Memory B cell (primary cell): ENCODE measurements at places on chromosomes 12 and 14.

- no peaks in the 10 kb centered on the region for H3K4me1 ChIP-seq
- DNase-seq, result no peak
- H3K27ac ChIP-seq, result no peak overlapping the region
- peaks cover 24% of the 10 kb centered on the region for H3K27me3 ChIP-seq
Measured at GRCh38 chr12:51630986-51631385, 40.0 kb downstream of the SCN8A start.

DNA sequence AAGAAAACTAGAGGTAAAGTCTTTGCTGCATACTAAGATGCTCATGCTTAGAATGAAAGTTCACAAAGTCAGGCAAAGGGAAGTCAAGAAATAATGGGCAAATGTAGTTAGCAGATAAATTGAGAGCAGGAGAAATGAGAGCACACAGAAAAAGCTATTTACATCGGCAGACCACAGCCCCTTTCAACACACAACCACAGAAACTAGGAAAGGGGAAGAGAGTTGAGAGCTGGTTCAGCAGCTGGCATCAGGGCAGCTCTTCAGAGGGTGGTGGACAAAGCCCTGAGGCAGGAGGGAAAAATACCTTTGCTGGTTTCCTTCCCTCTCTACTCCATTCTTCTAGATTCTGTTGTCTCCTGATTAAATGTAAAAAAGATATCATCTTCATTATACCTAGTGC lies 95.4 kb upstream of the ANO4 start:
- H3K4me3 ChIP-seq, result no peak overlapping the region
- no peak overlapping the region for H3K27ac ChIP-seq
- peaks cover 3% of the 10 kb centered on the region for H3K27me3 ChIP-seq
- peaks cover 8% of the 10 kb centered on the region for H3K4me1 ChIP-seq

GRCh38 chr12:110743571-110744093 lies 941 bp upstream of the PPP1CC start:
- no peak overlapping the region for H3K27ac ChIP-seq
- H3K4me3 ChIP-seq, result peak overlapping the region; percentile 88
- DNase-seq, result no peak
- peaks cover 20% of the 10 kb centered on the region for H3K4me1 ChIP-seq

- no peak for DNase-seq
- no peak overlapping the region for H3K27ac ChIP-seq
- H3K4me1 ChIP-seq, result peaks cover 4% of the 10 kb centered on the region
- H3K36me3 ChIP-seq, result no peaks in the 10 kb centered on the region
- H3K4me3 ChIP-seq, result no peak overlapping the region
Measured at GRCh38 chr14:32004300-32004699, 72.8 kb upstream of the ARHGAP5 start.

GRCh38 chr14:29806124-29806517 lies 121.5 kb downstream of the PRKD1 start:
- peaks cover 5% of the 10 kb centered on the region for H3K4me1 ChIP-seq
- DNase-seq, result no peak
- H3K4me3 ChIP-seq, result no peak overlapping the region
- H3K27ac ChIP-seq, result no peak overlapping the region
- no peaks in the 10 kb centered on the region for H3K27me3 ChIP-seq

- no peak overlapping the region for H3K27ac ChIP-seq
- peaks cover 2% of the 10 kb centered on the region for H3K36me3 ChIP-seq
- peaks cover 17% of the 10 kb centered on the region for H3K27me3 ChIP-seq
Measured at GRCh38 chr12:75868501-75868900, 163.1 kb downstream of the PHLDA1 start.

- peak overlapping the region; percentile 37 for H3K27ac ChIP-seq
- H3K36me3 ChIP-seq, result no peaks in the 10 kb centered on the region
- peaks cover 24% of the 10 kb centered on the region for H3K4me1 ChIP-seq
- no peak overlapping the region for H3K4me3 ChIP-seq
- no peak for DNase-seq
Measured at GRCh38 chr14:31414190-31414833, 6.0 kb downstream of the HEATR5A start.

- no peak for DNase-seq
- no peaks in the 10 kb centered on the region for H3K4me1 ChIP-seq
- no peaks in the 10 kb centered on the region for H3K36me3 ChIP-seq
- no peak overlapping the region for H3K27ac ChIP-seq
- H3K4me3 ChIP-seq, result no peak overlapping the region
Measured at GRCh38 chr14:51593397-51593796, 58.3 kb upstream of the FRMD6 start.

DNA sequence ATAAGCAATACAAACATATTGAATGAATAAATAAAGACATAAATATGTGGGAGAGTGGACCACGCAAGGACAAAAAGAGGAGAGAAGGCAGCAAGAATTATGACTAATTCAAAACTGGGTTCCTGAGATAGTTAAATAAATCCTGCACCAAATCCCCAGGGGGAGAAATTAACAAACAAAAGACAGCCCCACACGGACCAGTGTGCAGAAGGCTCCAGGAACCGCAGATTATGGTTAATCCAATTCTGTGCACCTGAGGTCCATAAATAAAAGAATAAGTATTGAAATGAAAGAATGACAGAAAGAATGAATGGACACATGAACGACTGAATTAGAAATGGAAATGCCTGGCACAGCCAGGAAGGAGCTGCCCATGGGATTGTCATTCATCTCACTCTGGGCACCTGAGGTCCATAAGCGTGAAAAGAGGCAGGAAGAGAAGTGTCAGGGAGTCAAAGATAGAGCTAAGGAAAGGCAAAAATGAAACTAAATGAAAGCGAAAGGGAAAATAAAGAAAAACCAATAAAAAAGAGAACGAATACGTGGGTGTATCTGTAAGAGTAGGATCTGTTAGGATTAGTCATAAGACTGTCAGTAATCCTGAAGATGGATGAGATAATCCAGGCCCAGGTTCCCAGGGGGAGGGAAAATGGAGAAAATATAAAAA lies 23.3 kb downstream of the MEG3 start:
- H3K36me3 ChIP-seq, result no peaks in the 10 kb centered on the region
- no peak overlapping the region for H3K27ac ChIP-seq
- no peak overlapping the region for H3K4me3 ChIP-seq

DNA sequence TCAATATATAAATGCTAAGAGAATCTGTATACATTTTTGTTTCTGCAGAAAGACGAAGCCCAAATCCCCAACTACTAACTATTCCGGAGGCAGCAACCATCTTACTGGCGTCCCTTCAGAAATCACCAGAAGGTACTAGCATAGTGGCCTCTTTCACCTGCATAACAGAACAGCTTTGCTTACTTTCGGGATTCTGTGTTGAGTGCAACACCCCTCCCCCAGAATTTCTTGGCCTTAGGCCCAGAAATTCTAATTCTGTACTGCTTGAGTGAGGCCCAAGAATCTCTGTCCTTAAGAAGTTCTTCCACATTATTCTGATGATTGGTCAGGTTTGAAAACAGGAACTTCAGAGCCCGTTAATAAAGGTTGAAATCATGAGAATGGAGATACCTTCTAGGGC lies 2.9 kb downstream of the SPX start:
- no peak overlapping the region for H3K4me3 ChIP-seq
- H3K27me3 ChIP-seq, result no peaks in the 10 kb centered on the region
- H3K27ac ChIP-seq, result no peak overlapping the region

GRCh38 chr12:98856897-98857540 lies 211.9 kb downstream of the APAF1 start:
- H3K27me3 ChIP-seq, result peaks cover 6% of the 10 kb centered on the region
- no peaks in the 10 kb centered on the region for H3K36me3 ChIP-seq
- H3K27ac ChIP-seq, result no peak overlapping the region
- H3K4me1 ChIP-seq, result no peaks in the 10 kb centered on the region
- H3K4me3 ChIP-seq, result no peak overlapping the region

DNA sequence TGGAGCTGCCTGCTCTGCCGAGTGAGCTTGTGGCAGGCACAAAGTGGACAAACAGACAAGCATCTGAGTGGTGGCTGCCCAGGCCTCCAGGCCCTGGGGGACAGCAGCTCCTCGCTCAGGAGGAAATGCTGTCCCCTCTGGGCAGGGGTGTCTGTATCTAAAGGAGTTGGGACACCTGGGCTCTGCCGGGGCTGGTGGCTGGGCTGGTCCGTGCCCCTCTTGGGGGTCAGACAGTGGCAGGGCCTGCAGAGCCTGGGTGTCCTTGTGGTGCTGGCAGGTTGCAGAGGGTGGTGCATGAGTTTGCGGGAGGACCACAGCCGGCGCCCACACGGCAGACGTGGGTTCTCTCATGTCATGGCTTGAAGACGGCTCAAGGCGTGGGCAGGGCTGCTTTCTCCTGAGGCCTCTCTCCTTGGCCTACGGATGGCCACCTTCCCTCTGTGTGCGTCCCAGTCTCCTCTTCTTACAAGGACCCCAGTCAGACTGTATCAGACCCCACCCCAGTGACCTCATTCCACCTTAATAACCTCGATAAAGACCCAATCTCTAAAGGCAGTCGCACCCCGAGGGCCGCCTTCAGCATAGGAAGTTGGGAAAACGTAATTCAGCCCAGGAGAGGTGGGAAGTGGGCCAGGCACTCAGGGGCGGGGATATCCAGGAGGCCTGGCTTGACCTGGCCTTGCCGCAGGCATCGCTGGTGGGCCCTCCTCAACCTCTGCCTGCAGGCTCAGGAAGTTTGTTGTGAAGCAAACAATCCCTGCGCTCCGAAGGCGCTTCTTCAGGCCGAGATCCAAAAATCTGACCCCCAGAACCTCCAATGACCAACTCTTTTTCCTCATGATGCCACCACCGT lies 110.0 kb downstream of the KIF26A start:
- H3K4me1 ChIP-seq, result no peaks in the 10 kb centered on the region
- peaks cover 1% of the 10 kb centered on the region for H3K27me3 ChIP-seq
- no peak overlapping the region for H3K4me3 ChIP-seq

DNA sequence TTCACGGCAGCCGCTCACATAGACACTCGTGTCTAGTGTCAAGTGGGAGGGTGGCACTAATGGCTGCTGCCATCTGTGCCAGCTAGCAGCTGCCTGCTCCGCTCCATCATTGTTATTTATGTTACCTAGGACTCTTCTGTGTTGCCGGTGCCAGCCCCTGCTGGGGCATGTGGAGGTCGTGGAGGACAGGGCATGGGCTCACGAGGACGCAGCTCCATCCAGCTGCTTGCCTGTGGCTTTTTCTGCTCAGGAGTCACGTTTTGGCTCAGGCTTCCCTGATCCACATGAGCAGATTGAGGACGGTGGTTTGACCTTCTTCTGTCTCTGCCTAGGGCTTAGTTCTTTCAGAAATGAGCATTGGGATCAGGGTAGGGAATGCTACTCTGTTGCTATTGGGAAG lies 31.2 kb downstream of the TPCN1 start:
- peaks cover 26% of the 10 kb centered on the region for H3K36me3 ChIP-seq
- no peak for DNase-seq
- no peak overlapping the region for H3K27ac ChIP-seq
- no peaks in the 10 kb centered on the region for H3K4me1 ChIP-seq
- no peaks in the 10 kb centered on the region for H3K27me3 ChIP-seq

GRCh38 chr12:96606644-96607043 lies 117.3 kb downstream of the CFAP54 start:
- no peak overlapping the region for H3K27ac ChIP-seq
- H3K4me3 ChIP-seq, result no peak overlapping the region
- H3K4me1 ChIP-seq, result no peaks in the 10 kb centered on the region
- no peak for DNase-seq
- H3K27me3 ChIP-seq, result peaks cover 29% of the 10 kb centered on the region

GRCh38 chr12:80470403-80470802 lies 26.4 kb downstream of the PTPRQ start:
- H3K4me1 ChIP-seq, result no peaks in the 10 kb centered on the region
- H3K4me3 ChIP-seq, result no peak overlapping the region
- DNase-seq, result no peak
- H3K27ac ChIP-seq, result no peak overlapping the region
- no peaks in the 10 kb centered on the region for H3K36me3 ChIP-seq

DNA sequence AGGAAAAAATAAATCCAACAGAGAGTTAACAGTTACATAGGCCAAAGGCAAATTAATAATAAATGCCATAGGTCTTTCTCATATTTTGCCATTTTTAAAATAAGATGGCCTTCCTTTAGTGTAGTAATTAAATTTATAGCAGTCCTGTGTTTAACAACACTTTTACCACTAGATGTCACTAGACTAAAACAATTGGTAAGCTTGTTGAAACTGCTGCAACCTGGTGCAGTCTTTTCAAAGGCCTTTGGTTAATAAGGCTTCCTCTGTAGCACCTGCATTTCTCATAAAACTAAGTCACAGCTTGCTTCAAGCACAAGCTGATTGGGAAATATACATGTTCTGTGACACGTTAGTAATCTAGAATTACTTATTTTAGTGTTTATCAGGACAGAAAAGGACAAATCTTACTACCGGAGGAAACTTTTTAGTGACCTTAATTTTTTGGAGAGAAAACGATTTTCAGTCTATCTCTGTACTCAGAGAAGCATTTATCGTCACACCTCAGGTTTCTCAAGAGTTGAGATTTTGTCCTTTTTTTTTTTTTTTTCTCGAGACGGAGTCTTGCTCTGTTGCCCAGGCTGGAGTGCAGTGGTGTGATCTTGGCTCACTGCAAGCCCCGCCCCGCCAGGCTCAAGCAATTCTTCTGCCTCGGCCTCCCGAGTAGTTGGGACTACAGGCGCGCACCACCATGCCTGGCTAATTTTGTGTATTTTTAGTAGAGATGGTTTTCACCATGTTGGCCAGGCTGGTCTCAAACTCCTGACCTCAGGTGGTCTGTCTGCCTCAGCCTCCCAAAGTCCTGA lies 20.0 kb downstream of the BORCS5 start:
- no peak overlapping the region for H3K27ac ChIP-seq
- no peak overlapping the region for H3K4me3 ChIP-seq
- H3K36me3 ChIP-seq, result peaks cover 14% of the 10 kb centered on the region
- DNase-seq, result peak; percentile 44
- H3K27me3 ChIP-seq, result no peaks in the 10 kb centered on the region

GRCh38 chr14:103449634-103450161 lies 64.5 kb downstream of the MARK3 start:
- no peaks in the 10 kb centered on the region for H3K27me3 ChIP-seq
- DNase-seq, result no peak
- H3K4me1 ChIP-seq, result peaks cover 14% of the 10 kb centered on the region

GRCh38 chr12:29901585-29901984 lies 117.8 kb upstream of the TMTC1 start:
- H3K4me3 ChIP-seq, result no peak overlapping the region
- no peaks in the 10 kb centered on the region for H3K36me3 ChIP-seq
- DNase-seq, result no peak
- H3K27ac ChIP-seq, result no peak overlapping the region
- H3K27me3 ChIP-seq, result no peaks in the 10 kb centered on the region

DNA sequence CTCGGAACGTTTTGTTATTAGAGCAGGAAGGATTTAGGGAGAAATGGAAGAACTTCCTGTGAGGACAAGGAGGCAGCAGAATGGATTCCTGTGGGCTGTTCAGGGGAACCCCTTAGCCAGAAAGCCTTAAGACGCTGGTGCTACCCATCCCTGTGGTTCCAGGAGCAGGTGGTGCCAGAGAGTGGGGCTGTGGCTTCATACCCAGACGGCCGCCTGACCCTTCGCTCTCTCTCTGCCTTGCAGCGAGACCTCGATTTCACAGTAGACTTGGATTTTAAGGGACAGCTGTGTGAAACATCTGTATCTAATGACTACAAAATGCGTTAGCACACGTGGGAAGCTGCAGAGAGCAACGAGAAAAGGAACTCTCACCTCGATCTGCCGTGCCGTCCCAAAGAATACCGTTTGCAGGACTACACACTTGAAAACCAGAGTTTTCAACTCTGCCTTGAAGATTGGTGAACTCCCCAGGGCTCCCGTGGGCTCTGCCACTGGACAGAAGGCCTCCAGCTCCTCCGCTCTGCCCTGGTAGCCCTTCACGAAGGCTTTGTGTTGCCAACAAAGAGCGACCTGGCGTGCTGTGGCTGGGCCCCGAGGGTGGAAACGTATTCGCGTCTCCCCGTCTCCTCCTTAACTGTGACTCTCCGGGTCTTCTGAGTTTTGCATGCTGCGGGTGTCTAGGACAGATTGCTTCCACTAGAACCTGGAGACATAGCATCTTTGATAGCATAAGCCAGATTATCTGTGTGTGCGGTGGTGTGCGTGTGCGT lies 102.0 kb downstream of the PRMT8 start:
- H3K4me1 ChIP-seq, result no peaks in the 10 kb centered on the region
- no peak overlapping the region for H3K27ac ChIP-seq
- H3K36me3 ChIP-seq, result no peaks in the 10 kb centered on the region
- no peak overlapping the region for H3K4me3 ChIP-seq
- H3K27me3 ChIP-seq, result peaks cover 6% of the 10 kb centered on the region
- no peak for DNase-seq
